Kasumi-1 (cell line): ENCODE measurements at places on chromosomes 7 and 10.

DNA sequence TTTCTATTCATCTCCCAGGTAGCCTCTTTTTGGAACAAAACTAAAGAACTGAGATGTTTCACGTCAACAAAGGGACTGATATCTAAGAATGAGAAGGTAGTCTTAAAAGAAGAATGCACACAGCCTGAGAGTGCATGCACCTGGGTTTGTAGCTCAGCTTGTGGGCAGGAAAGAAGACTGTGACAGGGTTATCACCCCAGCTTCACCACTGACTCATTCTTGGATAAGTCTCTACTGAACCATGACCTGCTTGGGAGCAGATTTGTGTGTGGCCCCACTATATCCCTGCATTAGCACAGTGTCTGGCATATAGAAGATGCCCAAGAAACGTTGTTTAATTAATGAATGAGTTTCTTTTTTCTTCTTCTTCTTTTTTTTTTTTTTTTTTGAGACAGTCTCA is 187.5 kb downstream of the GPAM start:
- no peak for DNase-seq

DNA sequence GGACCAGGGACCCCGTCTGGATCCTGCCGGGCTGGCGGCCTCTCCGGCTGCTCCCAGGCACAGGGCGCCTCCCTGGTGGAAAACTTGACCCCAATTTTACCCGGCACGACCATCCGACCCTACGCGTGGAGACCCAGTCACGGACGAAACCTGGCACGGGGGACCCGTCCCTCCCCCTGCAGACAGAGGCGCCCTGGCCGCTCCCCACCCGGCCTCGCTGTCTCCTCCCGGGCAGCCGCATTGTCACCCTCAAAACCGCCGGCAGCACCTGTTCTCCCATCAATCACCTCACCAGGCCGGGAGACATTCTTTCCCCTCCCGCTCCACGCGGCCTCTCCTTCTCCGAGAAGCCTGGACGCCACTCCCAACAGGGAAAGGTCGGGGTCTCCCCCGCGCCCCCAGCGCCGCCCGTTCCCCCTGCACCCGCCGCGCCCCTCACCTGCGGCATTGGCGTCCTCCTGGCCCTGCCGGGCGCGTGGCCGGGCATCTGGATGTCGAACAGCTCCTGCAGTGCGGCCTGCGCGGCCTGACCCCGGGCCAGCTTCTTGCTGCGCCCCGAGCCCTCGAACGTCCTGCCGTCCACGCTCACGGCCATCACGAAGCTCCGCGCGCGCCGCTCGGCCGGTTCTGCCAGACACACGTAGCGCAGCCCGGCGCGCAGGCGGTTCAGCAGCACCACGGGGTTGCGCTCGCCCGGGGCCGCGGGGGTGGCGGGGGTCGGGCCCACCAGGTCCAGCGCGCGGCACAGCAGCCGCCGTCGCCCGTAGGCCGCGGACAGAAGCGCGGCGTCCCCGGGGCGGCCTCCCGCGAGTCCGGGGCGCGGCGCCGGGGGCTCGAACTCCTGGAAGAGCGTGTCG is 306.6 kb downstream of the WDR37 start:
- DNase-seq, result no peak

GRCh38 chr7:10703059-10703458 is 270.6 kb upstream of the PHF14 start:
- no peak for DNase-seq

DNA sequence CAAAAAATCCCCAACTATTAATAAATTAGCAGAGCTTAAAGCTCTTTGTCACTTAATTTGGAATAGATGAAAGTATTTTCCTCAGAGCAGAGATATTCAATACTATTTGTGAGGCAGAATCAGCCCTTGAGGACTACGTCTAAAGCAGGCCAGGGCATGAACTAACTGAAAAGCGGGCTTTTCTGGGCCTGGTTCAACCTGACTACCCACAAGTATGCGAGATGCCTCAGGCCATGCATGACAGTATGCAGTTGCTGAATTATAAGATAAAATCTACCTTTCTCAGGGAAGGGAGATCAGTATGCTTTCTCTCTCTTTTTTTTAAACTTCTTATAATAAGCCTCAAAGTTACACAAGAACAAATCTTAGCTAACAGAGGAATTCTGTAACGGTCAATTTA is 20.1 kb downstream of the TMEM168 start:
- DNase-seq, result no peak

DNA sequence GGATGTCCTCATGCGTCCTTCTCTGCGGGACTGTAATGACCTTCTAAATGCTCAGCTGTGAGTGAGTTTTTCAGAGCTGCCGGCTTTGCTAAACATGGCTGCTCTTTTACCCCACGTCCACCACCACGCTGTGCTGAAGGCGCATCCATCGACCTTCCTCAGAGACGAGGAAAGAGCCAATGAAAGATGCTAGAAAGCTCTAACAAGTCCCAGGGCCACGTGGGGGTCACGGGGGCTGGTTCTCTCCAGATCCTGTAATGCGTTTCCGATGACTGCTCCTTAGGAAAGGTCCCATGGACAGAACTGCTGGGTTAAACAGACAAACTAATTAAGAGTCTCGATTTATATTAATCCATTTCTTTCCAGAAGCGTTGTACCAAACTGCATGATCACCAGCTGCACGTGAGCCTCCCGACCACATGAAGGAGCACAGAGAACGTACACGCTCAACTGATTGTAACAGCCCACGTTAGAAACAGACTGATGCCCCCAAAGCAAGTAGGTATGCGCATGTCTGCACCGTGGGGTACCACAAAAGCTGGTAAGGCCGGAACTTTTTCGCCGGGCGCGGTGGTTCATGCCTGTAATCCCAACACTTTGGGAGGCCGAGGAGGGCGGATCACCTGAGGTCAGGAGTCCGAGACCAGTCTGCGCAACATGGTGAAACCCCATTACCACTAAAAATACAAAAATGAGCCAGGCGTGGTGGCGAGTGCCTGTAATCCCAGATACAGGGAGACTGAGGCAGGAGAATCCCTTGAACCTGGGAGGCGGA is 109.6 kb downstream of the TCERG1L start:
- no peak for DNase-seq

DNA sequence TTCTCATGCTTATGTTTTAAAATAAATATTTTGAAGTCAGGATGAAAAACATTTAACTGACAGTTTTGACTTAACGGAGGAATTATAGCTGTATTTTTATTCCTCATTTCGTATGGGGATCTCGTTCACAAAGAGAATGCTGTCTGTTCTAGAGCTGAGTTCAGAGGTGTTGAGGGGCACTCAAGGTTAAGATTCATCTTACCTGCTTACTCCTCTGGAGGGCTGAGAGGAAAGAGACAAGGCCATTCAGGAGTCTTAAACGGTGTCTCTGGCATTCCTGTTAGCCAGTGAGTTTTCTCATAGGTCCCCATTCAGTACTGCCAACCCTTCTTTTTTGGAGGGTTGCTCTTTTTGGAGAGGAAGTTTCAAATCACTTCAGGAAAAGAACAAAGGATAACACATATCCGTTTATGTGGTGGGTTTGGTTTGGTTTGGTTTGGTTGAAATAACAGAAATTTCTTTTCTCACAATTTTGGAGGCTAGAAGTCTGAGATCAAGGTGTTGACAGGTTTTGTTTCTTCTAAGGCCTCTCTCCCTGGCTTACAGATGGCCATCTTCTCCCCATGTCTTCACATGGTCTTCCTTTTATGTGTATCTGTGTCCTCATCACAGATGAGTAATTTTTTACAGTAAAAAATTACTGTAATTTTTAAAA is 23.1 kb downstream of the CALHM2 start:
- DNase-seq, result no peak

DNA sequence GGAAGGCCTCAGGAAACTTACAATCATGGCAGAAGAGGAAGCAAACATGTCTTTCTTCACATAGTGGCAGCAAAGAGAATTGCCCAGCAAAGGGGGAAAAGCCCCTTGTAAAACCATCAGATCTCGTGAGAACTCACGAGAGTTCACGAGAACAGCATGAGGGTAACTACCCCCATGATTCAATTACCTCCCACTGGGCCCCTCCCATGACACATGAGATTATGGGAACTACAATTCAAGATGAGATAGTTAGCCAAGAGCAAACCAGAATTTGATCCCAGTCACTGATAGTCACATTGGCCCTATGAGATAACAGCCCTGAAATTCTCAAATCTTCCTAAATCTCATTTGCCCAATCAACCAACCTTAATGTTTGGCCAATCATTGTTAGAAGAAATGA is 18.2 kb upstream of the ITPRID1 start:
- no peak for DNase-seq

- DNase-seq, result no peak
Observed at GRCh38 chr7:142110638-142111037, 880 bp upstream of the MGAM2 start.

- no peak for DNase-seq
Observed at GRCh38 chr7:42175834-42176723, 60.9 kb downstream of the GLI3 start.

DNA sequence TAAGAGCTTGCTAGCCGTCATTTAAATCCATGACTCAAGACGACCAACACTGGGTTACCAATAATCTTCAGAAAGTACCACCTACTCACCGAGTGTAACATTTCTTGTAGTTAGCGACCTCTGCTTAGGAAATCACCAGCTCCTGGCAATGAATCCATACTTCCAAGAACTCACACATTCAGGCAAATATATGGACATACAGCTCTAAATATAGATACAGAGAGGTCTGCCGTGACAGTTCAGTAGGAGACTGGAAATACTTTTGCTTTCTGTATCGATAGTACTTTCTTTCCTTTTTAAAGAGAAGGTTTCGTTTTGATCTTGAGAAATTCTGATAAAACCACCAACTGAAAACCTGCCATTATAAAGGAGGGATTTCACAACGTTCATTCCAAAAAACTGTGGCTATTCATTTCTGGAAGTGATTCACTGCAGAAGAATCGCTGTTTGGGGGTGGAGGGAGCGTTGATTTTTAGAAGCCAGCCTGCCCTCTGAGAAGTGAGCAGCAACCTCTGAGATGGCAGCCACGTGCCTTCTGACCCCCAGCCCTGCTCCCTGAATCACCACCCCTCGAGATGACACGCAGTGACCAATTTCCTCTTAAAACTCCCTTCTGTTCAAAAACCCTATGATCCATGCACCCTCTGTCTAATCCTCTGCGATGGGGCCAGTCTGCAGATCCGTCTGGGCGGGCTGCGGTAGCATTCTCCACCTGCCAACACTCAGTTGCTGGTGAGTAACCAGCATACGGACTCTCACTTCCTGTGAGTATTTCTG is 179.0 kb upstream of the KLF14 start:
- DNase-seq, result peak; percentile 84

GRCh38 chr10:66673071-66673470 is 252.8 kb upstream of the LRRTM3 start:
- DNase-seq, result no peak

GRCh38 chr10:92479547-92479946 is 94.3 kb downstream of the IDE start:
- DNase-seq, result no peak

DNA sequence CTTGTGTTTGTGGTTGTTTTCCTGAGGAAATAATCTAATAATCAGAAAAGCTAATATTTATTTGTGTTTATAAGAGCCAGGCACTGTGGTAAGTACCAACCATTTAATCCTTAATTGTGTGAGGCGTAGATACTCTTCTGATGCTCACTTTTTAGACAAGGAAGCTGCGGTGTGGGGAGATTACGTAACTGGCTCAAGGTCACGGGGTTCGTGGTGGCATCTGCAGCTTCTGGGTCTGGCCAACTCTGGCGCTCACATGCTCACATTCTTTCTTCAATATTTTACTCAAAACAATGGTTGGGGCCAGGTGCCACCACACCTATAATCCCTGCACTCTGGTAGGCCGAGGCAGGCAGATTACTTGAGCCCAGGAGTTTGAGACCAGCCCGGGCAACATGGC is 77.6 kb downstream of the RALA start:
- peak; percentile 85 for DNase-seq

DNA sequence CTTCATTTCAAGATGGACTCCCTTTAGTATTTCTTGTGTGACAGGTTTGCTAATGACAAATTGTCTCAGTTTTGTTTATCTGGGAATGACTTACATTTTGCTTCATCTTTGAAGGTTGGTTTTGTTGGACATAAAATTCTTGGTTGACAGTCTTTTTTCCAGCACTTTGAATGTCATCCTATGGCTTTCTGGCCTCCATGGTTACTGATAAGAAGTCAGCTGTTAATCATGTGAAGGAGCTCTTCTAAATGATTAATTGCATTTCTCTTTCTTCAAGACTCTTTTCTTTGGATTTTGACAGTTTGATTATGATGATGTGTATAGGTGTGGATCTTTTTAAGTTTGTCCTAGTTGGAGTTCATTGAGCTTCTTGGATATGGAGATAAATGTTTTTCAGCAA is 26.9 kb upstream of the HHEX start:
- DNase-seq, result peak; percentile 19
